ENCODE measurements at places on chromosomes 1 and 21.

- DNase-seq = no peak
Observed at GRCh38 chr1:40014812-40015594, 25.5 kb upstream of the CAP1 start.

GRCh38 chr1:56566994-56567393 is 12.4 kb downstream of the PLPP3 start:
- no peak for DNase-seq

DNA sequence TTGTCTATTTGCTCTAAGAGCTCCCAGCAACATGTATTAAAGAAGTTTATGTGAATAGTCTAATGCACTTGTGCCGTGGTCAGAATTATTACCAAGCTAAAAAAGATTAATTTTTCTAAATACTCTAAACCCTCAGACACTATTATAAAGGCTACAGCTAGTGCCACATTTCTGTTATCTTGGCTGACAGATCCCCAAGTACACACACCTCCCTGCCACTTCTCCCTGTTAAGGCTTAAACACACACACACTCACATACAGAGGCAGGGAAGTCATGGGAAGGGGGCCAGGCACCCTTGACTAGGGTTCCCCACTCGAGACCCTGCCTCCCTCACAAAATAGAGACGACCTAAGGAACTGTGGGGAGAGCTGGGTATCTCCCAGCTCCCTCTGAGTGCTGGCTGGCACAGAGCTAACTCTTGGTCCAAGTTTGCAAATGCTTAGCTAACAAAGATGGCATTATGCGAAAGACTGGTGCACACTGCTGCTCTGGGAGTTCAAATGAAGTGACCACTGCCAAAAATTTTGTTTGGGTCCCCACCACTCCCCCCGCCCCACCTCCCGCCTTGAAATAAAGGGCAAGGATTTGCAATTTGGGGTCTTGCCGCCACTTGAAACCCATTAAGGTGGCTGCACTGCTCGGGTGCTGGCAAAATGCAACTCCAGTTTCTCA is 9.8 kb downstream of the SSBP3 start:
- no peak for DNase-seq

- DNase-seq = no peak
Observed at GRCh38 chr1:21666576-21667320, 2.4 kb downstream of the RAP1GAP start.

DNA sequence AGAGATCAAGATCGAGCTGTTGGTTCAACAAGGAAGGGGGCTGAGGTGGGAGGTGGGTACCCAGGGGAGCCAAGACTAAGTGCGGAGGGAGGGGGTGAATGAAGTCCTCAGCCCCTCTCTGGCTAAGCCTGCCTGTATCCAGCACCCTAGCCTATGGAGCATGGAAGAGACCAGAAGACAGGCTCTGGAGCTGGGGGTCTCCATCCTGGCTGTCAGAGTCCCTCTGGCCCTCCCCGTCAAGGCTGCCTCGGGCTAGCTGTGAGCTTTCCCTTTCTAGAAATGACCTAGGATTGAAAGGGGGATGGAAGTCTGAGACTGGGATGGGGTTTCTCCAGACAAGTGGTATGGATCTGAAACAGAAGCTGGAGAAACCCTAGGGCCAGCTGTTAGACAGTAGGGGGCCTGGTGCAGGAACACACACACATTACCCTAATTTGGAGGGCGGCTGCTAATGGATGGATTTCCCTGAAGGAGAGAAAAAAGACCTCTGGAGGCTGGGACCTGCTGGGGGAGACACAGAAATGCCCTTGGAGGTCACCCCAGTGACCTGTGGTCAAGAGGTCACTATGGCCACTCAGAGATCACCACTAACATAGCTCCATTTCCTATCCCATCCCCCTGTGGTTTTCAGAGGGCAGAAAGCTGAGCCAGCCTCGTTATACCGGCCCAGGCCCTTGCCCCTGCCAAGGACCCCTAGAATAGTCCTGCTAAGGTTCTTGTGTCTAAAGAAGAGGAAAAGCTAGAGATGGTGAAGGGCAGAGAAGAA is 107.8 kb downstream of the TMEM53 start:
- DNase-seq = no peak

- DNase-seq = no peak
Observed at GRCh38 chr1:112445596-112445995, 49.6 kb downstream of the CTTNBP2NL start.

DNA sequence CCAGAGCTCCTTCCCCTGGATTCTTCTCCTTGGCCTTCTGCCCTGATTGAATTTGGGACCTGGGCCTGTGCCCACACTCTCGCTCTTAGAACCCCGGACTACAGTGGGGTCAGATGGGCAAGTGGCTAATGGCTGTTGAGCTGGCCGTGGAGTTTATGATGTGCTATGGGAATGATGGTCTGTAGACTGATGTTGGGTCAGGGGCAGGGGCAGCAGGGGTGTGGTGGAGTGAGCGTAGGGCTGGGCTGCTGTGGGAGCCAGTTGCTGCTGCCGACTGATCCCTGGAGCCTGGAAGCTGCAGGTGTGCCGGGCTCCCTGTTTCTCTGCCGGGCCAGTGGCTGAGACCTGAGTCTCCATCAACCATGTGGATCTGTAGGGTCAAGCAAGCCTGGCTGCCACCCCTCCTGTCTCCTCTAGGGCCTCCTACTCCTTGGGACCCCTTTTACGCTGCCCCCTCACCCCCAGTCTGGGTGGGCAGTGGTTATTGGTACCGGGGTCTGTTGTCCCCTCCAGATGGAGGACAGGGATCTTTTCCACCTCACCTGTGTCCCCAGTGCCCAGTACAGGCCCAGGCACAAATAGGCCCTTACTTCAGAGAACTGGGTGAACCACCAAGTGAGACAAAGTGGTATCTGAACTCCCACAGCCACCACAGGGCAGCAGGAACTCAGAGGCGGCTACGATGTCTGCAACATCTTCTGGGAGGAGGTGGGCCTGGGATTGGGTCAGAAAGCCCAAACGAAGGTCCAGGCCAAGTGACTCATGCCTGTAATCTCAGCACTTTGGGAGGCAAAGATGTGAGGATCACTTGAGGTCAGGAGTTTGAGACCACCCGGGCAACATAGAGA is 5.1 kb downstream of the PODN start:
- no peak for DNase-seq

DNA sequence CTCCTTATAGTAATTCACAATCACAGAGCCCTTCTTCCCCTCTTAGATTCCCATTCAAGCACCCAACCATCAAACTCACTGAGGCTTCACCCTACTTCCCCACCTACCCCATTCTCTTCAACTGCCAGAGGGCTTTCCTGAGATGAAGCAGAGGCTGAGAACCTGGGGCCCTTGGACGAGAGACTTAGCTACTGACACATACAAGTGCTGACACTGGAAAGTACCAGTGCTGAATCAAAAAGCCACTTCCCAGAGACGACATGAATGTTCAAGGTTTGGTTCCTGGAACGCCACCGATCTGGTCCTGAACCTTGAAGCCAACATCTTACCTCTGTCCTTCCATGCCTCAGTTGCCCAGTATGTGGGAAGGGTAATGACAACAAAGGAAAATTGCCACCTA is 16.6 kb upstream of the RAP1A start:
- DNase-seq = no peak

- no peak for DNase-seq
Observed at GRCh38 chr1:211113566-211113965, 20.4 kb downstream of the KCNH1 start.

DNA sequence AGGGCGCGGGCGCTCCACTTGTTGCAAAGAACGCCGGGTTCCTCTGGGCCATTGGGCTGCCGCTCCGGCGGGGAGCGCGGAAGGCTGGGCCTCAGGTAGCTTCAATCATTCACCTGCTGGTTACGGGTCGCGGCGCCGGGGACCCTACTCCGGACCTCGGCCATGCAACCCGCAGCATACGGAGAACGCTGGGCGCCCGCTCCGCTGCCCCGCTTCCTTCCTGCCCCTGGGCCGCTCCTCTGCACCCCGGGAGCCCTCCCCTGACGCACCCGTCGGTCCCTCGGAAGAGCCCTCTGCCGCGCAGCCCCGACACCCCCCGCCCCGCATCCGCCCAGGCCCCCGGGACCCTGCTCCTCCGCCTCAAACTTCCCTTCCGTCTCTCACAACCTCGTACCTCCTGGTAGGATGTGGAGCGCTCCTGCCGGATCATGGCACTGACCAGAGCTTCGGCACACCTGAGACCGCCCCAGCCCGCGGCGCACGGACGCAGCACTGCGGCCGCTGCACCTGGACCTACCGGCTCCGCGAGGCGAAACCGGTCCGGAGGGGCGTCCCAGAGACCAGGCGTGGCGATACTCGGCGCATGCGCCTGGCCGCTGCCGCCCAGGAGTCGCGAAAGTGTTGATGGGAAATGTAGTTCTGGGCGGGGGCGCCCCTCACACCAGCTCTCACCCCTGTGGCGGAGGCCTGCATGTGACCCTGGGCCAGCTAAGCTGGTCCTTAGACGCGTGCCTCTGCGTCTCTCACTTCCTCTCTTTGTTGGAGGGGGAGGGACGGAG is at the start of gene PACC1:
TSS of gene PACC1 (minus strand) at position 559 of the 779 bp plus-strand sequence. CDS start at position 430, 129 bp downstream.
- DNase-seq = peak; percentile 93

GRCh38 chr1:181119093-181119989 is 30.8 kb downstream of the IER5 start:
- no peak for DNase-seq

DNA sequence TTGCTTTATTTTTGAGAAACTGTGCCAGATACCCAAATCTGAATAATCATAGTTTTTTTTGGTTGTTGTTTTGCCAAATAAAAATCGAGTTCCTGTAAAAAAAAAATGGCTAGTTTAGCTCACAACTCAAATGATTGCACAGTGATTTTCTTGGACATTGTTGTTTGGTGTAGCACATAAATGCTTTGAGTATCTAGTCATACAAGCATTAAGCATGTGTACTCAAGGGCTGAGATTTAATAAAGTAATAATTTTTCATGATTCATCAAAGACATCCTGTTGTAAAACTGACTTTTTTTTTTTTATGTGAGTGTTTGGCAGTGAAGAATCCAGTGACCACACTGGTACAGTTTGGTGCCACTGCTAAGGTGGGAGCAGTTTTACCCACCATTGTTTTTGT is 18.8 kb downstream of the ITSN1 start:
- DNase-seq = no peak

GRCh38 chr1:243946946-243947345 is 96.9 kb upstream of the AKT3 start:
- no peak for DNase-seq

GRCh38 chr1:214213136-214213535 is 67.8 kb upstream of the SMYD2 start:
- DNase-seq = no peak

GRCh38 chr1:192550922-192551534 is 24.5 kb upstream of the RGS1 start:
- no peak for DNase-seq

DNA sequence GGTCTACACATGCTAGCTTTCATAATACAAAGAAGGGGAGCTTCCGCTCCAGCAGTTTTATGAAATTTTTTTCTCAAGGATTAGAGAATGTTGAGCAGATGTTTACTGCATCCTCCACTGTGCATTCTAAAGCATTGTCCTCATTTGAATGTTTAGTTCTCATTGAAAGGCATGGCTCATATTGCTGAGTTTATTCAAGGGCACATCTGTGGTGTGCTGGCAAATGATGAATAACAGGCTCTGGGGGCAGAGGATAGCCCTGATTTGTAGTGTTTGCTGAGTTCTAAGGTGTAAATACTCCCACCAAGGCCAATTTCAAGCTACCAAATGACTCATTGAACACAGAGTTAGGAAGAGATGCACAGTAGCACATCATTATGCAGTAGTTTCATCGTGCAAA is 303.2 kb upstream of the FAM78B start:
- DNase-seq = no peak

All from neuronal stem cell (in vitro differentiated cells).